ENCODE measurements at places on chromosomes 4 and X.

- DNase-seq, result no peak
Observed at GRCh38 chr4:154018659-154019058, 229.8 kb upstream of the SFRP2 start.

DNA sequence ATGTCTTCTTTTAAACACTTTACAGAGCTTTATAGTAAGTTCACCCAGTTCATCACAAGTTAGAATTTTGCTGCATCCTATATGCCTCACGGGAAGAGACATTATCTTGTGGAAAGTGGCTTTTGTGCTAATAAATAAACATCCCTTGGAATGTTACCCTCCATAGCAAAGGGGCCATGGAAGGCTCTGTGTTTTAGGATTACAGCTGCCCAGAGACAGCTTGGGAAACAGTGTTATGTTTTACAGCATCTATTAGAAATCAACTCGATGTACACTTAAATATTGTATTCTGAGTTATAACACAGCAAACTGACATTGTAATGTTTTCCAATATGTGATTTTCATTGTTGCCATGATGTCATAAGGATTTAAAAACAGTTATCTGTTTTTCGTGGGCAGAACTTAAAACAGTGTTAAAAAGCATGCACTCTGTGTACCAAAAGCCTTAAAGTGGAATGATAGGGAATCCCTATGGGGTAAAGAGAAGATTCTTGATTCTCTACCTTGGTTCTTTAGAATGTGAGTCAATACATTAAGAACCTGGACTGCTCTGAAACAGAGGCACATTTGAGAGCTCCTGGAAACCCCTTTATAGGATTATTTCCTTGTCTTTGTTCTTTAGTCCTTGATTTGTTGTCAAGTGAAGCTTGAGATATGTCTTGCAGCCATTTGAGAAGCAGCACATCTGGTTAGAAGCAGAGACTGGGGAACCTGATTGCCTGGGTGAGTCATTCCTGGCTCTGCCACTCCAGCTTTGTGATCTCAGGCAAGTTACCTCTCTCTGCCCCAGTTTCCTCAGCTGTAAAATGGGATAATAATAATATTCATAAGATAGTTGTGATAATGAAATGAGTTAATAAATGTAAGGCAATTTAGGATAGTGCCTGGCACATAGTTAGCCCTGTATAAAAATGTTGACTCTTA lies 41.6 kb downstream of the ARHGAP10 start:
- no peak for DNase-seq

- no peak for DNase-seq
Observed at GRCh38 chrX:97132664-97133415, 249.1 kb downstream of the RPA4 start.

DNA sequence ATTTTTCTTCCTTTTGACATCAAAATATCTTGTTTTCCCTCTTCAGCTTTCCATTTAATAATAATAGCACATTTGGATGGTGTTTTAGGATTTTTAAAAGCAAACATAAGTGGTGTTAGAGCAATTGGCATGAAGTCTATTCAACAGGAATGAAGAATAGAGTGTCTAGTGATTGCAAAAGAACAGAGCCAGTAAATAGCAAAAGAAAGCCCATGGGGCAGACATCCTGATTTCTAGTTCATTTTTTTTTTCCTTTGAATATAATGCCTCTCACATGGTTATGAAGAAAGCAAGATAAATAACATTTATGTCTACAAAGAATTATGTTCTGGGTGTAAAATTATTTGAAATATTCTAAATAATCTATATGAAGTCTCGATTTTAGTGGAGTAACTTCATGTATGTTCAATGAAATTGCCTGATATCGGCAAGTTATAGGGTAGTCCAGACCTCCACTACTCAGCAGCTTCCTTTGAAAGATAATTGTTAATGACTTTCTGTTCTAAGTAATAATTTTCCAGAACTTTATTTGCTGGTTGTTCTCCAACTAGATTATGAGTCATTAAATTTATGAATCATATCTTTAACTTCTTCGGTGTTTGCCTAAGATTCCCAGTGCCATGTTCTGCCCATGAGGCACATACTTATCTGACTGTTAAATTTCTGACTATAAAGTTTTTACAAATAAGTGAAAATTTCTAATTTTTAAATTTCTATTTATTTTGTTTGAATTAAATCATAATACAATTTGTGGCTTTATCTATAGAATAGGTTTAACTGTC lies 587.9 kb downstream of the TLL1 start:
- no peak for DNase-seq
